ENCODE measurements at places on chromosomes 16 and 17.

- no peak for DNase-seq
Measured at GRCh38 chr17:29826114-29826692, 103.8 kb downstream of the SSH2 start.

GRCh38 chr17:57944908-57945307, 10.3 kb downstream of the CUEDC1 start:
- DNase-seq: no peak

DNA sequence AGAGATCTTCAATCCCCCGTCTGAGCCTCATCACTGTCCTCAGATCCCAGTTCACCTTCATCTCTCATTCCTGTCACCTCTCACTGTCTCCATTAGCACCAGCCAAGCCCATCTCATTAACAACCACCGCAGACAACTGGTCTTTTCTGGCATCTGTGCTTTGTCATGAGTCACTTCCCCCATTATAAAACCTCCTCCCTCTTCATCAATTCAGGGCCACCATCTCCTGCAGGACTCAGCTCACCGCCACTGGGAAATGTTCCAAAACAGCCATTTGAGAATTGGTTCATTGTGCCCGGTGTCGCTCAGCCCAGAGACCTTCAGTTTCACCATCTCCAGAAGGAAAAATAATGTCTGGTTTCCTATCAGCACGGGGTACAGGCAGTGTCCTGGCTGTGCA, 56.9 kb upstream of the TEKT3 start:
- no peak for DNase-seq

DNA sequence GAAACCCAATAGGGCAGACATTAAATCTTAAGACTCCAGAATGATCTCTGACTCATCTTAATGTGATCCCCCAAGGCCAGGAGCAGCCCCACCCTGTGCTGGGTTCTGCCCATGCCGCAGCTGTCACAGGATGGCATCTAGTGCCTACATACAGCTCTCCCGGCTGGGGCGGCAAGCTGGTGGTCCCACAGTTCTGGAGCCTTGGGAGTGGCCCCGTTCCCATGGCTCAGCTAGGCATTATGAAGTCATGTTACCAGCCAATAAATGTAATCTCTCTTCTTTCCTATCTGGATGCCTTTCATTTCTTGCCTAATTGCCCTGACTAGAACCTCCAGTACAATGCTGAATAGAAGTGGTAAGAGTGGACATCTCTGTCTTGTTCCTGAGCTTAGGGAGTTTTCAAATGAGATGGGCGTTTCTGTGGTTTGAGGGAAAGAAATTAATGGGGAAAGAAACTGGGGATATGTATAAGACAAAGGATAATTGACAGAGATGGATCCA, 95.7 kb upstream of the DNAH17 start:
- DNase-seq: no peak

- DNase-seq: no peak
Measured at GRCh38 chr17:50359998-50360461, 13.0 kb downstream of the MRPL27 start.

GRCh38 chr16:595942-596735, 6.3 kb downstream of the RAB40C start:
- DNase-seq: no peak

GRCh38 chr17:72205357-72205756, 84.5 kb downstream of the SOX9 start:
- DNase-seq: no peak

DNA sequence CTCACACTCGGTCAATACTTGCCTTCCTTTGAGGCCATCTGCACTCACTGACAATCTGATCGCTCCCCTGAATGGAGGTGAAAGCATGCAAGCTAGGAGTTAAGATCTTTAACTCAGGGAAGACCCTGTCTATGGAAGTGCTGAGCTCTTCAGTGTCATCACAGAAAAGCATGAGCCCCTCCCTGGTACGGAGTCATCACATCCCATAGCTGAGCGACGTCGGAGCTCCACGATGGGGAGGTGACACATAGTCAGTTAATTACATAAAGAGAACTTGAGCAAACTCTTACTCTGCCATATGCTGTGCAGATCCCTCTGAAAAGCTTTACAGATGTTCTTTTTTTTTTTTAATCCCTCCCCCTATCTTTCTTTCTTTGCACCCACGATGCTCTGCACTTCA, 463.2 kb downstream of the WWOX start:
- no peak for DNase-seq

GRCh38 chr17:7612294-7612640, 2.4 kb downstream of the FXR2 start:
- no peak for DNase-seq

- no peak for DNase-seq
Measured at GRCh38 chr16:57358086-57358420, 530 bp upstream of the CCL22 start.

GRCh38 chr17:44971776-44972483, 3.8 kb upstream of the C1QL1 start:
- DNase-seq: no peak

- DNase-seq: no peak
Measured at GRCh38 chr16:27410761-27411160, 8.8 kb downstream of the IL21R start.

- DNase-seq: peak; percentile 38
Measured at GRCh38 chr17:7549401-7550055, 670 bp downstream of the TNFSF12 start.

GRCh38 chr17:80927791-80928216, 63.8 kb upstream of the CHMP6 start:
- no peak for DNase-seq

DNA sequence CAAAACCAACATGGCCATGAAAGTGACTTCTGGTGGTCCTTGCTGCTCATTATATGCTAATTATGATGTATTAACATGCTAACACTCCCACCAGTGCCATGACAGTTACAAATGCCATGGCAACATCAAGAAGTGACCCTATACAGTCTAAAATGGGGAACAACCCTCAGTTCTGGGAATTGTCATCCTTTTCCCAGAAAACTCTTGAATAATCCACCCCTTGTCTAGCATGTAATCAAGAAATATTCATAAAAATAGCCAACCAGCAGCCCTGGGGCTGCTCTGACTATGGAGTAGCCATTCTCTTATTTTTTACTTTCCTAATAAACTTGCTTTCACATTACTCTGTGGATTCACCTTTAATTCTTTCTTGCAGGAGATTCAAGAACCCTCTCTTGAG, 35.9 kb downstream of the DNAJA2 start:
- DNase-seq: no peak

DNA sequence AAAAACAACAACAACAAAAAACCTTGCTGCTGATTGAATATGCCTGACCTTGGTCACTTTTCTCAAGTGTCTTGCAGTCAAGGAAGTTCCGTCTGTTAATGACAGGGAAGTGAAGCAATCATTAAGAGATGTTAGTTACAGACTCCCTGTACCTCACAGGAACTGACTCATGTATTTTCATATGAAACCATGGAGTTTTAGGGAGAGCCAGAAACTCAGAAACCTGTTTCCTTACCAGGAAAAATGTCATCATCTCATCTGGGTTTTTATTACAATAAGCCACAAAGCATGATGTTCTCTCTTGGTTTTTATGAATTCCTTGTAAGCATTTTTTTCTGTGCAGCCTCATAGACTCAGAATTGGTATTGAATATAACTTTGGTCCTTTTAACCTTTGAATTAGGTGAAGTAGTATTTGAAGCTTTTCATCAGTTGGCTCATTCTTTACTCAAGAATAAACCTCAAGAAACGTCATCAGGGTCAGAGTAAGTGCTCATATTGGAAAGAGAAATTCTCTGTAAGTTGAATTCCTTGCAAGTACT, 10.3 kb downstream of the LYRM1 start:
- no peak for DNase-seq

DNA sequence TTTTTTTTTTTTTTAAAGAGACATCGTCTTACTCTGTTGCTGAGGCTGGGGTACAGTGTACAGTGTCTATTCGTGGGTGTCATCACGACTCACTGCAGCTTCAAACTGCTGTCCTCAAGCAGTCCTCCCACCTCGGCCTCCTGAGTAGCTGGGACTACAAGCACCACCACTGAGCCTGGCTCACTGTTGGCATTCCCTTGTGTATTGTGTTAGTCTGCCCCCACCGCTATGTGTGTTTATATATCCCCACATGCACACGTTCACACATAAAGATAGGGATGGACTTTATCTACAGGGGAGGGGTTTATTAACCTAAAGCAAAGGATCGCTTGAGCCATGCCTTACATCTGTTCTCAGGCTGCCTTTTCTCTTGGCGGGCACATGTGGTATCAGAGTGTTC, 63.8 kb downstream of the SEC14L1 start:
- DNase-seq: no peak

GRCh38 chr17:7156342-7156940, 22.7 kb downstream of the ASGR1 start:
- no peak for DNase-seq

- DNase-seq: no peak
Measured at GRCh38 chr17:56679115-56679776, 85.7 kb downstream of the NOG start.

DNA sequence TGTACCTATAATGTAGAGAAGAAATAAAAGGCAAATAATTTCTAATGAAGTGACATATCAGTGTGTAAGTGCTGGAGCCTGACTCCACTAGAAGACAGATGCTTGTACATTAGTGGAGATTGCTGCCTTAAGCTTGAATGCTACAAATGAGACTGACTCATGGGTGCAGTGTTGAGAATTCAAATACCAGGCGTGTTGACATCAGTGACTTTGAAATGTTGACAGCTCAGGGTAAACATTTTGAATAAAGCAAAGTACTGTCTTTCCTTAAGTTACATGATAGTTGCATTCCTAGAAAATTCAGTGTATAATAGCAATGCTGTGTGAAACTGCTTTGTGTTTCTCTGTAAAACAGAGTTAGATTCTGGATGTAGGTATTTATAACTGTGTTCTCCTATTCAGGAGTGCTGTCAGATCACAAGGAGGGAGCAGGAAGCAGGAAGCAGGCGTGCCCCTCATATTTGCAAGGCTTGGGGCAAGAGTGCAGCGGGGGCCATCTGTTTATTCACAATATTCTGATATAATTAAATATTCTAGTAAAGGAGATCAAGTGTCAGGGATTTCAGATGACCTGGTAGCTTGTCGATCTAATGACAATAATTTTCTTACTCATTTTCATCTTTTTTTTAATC, 119.0 kb downstream of the SPECC1 start:
- no peak for DNase-seq

DNA sequence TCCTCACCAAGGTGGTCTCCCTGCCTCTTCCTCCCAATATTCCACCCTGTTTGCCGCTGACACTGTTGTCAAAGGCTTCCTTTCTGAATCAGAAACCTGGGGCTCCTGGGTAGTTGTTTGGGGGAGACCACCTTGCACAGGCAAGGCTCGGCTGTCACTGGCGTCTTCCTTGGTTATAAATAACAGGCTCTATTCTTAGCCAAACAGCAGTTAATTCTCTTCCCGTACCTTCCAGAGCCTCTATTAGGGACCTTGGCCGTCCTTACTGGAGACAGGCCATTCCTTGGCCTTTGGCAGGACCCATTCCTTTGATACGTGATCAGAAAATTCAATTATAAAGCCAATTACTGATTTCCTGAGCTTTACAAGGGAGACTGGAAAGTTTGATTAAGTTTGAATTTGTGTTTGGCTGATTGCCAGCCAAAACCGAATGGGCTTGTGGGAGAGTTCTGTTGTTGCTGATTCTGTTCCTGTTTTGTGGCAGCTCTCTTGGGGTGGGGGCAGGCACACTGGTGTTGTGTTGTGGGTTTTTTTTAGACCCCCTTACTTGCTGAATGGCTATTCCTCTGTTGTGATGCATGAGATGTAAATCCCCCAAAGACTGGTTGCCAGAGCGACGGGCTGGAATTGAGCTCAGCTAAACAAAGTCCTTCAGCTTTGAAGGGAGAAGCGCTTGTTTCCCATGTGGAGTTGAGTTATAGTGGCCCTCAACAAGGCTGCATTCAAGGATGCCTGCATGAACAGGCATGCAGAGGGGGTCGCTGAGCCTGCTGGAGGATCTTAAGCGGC, 104.6 kb downstream of the GNAO1 start:
- no peak for DNase-seq

- DNase-seq: no peak
Measured at GRCh38 chr17:562174-562573, 152.5 kb downstream of the VPS53 start.

GRCh38 chr16:79959226-79959625, 358.7 kb upstream of the MAF start:
- no peak for DNase-seq

DNA sequence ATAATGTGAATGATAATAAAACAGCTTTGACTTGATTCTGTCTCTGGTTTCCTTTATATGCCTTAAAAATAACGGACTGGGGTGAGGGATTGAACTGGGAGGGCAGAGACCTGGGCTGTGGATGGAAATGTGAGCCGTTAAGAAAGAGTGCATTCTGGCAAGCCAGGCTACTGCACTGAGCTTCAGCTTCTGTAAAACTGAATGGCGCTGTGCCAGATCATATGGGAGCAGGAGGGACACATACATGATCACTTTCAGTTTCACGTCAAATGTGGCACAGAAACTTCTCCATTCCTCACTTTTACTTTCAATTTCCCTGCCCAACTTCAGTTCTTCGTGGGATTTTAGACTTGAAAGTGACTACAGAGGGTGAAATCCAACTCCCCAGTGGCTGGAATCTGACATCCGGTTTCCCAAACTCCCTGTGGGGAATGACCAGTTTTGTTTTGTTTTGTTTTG, 1.1 kb downstream of the MT2A start:
- peak; percentile 54 for DNase-seq

DNA sequence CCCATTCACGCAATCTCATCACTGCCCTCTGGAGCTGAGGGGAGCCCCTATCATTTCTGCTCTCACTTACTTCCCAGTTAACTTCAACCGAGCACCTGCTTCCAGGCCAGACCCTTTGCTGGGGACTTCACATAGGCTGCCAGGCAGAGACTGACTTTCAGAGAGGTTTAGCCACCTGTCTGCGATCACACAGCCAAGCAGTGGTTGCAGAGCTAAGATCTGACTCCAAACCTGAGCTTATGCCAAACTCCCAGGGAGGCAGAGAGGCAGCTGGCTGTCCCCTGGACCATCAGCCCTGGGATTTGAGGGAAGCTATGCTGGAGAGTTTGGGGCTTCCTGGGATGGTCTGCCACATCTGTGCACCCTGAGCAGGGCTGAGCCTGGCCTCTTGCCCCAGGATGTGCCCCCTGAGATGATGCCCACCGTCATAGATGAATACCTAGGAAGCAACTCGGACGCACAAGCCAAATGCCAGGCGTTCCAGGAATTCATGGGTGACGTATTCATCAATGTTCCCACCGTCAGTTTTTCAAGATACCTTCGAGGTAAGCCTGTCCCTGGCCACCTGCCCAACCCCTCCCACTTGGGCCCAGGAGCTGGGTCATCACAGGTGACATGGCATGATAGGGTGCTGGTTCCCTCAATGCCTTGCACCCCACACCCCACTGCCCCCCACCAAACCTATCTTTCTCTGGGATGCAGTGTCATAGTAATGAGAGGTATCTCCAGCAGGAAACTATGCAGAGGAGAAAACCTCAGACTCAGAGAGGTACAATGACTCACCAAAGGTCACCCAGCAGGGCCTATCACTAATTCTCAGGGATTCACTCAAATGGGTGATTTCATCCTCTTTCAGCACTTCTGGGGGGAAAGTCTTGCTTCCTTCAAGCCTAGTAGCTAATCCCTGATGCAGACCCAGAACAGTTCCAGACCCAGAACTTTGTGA, 10.0 kb downstream of the CES3 start:
- no peak for DNase-seq

- DNase-seq: no peak
Measured at GRCh38 chr17:67476787-67477335, 99.8 kb downstream of the PITPNC1 start.

- peak; percentile 2 for DNase-seq
Measured at GRCh38 chr17:79947351-79948031, 88.2 kb downstream of the TBC1D16 start.

GRCh38 chr17:48510381-48510760, 20.4 kb downstream of the HOXB1 start:
- no peak for DNase-seq

GRCh38 chr16:88131966-88132365, 180.7 kb downstream of the BANP start:
- no peak for DNase-seq

All from thyroid gland (tissue), 4 donors.